Foreskin melanocyte (primary cell): ENCODE measurements at places on chromosomes 4 and X.

DNA sequence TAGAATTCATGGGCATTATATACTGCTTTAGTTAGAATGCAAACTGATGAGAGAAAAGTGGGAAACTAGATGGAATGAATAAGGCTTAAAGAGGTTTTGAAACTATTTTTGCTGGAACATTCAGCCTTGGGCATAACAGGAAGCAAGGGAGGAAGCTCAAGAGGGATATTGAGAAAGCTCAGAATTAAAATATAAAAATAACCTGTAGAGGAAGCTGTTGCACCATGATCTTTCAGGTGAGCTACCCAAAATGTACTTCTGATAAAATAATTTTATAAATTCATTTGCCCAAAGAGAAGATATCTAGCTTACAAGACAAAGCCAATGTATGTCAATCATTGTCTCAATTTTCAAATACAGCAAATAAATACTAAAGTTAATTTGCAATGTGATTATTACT is 11.3 kb downstream of the GC start:
- DNase-seq: peak; percentile 4

DNA sequence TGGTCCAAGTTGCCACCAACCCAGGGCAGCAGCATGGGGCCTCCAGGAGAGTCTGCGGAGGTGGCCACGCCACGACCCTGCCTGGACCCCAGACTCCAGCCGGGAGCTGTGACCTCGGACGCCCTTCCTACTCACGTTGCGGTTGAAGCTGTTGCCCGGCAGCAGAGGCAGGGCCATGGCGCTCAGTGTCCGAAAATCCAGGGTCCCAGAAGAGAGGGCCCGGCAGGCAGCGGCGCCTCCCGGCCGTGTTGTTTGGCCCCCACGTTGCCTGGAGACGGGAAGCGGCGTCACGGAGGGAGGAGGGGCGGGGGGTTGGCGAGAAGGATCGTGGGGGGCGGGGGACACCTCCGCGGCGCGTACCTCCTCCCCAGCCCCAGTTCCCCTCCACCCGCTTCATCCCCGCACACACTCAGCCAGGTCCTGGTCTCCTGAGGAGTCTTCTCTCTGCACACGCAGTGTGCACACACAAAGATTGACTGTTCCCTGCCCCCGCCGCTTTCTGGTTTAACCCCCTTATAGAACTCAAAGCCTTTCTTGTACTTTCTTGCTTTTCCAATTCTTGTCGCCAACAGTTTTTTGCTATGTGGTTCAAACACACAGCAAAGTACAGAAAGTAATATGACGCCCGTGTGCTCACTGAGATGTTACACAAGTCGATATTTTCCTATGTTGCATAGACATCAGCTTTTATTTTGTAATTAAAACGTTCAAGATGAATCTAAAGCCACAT is at the start of gene EFHC2:
TSS of gene EFHC2 (minus strand) at position 261 of the 730 bp plus-strand sequence. CDS start at position 177, 84 bp downstream.
- no peak for DNase-seq

GRCh38 chr4:99467887-99468286 is 32.7 kb upstream of the ADH7 start:
- no peak for DNase-seq

- DNase-seq: no peak
Observed at GRCh38 chrX:45794995-45795337, 594.3 kb upstream of the DIPK2B start.

- DNase-seq: no peak
Observed at GRCh38 chr4:6225469-6225868, 25.1 kb upstream of the JAKMIP1 start.

DNA sequence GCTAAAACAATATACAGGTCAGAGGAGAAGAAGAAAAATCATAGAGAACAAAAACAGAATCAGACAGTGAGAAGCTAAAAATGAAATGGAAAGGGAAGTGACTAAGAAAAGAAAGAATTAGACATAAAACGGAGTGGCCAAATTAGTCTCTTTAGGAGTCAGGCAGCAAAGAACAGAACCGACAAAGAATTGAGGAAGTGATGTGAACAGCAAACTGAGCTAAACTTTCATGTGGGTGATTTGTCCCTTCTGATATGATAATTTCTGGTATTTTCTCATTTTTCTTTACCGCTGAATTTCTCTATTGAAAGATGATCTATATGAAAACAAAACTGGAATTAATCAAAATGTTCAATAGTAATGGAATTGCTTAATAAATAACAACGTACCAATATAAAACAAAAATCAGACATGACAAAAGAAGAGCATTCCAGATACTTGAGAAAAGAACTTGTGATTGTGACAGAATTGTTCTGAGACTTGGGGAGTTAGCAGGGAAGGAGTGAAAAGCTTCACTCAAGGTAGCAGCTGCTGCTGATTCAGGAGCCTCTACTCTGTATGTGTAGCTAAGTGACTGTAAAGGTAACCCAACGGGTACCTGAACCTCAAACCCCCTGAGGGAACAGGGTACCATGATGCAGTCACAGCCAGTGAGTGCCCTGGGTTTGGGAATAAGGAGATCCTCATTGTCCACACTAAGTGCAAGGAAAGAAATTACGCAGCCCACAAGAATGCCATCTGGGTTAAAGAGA is 8.8 kb downstream of the TAPT1 start:
- DNase-seq: no peak

GRCh38 chr4:8739820-8740665 is 131.6 kb downstream of the HMX1 start:
- no peak for DNase-seq

GRCh38 chr4:16212138-16212782 is 14.0 kb downstream of the TAPT1 start:
- DNase-seq: no peak

DNA sequence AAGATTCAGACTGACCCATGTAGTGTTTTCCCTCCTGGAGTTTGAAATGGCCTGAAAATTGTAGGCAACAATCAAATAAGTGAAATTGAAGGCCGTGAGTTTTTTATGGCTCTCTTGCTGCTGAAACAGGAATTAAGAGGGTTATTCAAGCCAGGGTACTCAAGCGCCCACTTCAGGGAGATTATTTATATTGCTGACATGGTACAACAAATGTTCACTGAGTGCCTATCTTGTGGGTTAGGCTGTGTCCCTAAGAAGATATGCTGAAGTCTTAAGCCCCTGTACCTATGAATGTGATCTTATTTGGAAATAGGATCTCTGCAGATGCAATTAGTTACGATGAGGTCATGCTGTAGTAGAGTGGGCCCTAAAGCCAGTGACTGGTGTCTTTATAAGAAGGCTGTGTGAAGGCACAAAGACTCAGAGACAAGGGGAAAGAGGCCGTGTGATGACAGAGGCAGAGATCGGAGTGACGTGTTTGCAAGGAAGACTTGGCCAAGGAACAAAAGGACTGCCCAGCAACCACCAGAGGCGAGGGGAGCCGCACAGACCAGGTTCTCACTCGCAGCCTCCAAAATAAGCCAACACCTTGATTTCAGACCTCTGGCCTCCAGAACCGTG is 72.9 kb downstream of the MED28 start:
- DNase-seq: no peak

GRCh38 chr4:177573507-177573906 is 131.3 kb upstream of the AGA start:
- peak; percentile 95 for DNase-seq

DNA sequence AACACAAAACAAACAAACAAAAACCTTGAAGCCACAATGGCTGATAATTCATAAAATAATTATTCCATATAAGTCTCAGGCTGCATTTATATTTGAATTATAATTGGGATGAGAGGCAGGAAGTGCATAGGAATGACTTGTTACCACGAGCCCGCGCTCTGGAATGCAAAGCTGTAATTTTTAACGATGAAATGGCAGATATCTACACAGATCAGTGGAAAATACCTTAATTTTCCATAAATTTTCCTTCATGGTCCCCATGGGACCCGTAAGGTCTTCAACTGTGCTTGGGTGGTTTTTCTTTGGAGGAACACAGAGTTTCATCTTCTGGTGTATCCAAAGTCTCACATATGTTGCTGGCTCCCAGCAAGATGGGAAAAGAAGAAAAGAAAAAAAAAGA is 226.8 kb downstream of the SHOX start:
- no peak for DNase-seq

DNA sequence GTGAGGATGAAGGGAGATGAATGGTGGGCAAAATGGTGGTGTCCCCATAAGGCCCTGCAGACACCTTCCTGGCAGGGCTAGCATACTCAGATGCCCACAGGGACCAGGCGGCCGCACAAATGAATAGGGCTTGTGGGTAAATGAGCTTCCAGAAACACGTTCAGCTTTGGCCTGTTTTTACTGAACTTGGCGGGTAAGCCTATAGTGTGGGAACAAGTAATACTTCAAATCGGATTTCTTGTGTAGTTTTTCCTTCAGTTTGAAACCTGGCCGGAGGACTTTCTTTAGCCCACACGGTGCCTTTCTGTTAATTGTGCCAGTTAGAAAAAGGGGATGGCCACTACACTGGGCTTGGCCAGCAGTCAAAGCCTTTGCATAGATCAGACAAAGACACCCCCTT is 22.8 kb downstream of the SMS start:
- no peak for DNase-seq

- no peak for DNase-seq
Observed at GRCh38 chr4:161554372-161554990, 609.3 kb downstream of the FSTL5 start.

DNA sequence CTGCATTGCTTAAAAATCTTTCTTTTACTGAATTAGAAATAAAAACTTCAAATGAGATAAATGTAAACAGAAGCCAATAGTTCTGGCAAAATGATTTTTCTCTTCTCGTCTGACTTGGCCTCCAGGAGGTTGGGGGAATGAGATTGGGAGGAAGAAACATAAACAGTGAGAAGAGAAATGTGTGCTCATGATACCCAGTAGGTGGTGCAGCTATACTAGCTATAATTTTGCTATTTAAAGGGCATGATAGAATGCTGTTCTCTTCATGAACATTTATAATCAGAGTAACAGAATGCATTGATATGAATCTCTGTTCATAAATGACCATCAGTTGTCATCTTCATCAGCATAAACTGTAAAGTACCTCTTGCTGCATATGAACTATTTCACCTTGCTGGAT is 85.5 kb downstream of the TACR3 start:
- DNase-seq: no peak
